ENCODE measurements at places on chromosomes 1 and 21.

GRCh38 chr1:51218570-51218969 is 17.5 kb upstream of the RNF11 start:
- no peak for DNase-seq

GRCh38 chr1:155960081-155960745 is 18.1 kb downstream of the ARHGEF2 start:
- no peak for DNase-seq

DNA sequence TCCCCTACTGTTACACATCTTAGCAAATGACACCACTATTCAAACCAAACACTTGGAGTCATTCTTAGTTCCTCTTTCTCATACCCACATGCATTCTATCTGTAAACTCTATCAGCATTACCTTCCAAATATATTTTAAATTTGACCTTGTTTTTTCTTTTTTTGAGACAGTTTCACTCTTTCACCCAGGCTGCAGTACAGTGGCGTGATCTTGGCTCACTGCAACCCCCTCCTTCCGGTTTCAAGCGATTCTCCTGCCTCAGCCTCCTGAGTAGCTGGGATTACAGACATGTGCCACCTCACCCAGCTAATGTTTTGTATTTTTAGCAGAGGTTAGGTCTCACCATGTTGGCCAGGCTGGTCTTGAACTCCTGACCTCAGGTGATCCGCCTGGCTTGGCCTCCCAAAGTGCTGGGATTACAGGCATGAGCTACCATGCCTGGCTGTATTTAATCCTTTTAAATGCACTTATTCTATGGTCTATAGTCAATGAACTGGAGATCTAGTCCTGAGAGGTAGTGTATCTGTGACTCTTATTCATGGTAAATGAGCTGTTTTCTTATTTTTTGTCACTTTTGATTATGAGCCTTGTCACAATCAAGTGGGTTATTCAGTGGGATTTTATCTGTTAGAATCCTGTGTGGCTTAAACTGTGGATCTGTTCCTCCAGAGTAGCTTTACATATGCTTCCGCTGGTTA is 73.1 kb downstream of the GATAD2B start:
- peak; percentile 23 for DNase-seq

DNA sequence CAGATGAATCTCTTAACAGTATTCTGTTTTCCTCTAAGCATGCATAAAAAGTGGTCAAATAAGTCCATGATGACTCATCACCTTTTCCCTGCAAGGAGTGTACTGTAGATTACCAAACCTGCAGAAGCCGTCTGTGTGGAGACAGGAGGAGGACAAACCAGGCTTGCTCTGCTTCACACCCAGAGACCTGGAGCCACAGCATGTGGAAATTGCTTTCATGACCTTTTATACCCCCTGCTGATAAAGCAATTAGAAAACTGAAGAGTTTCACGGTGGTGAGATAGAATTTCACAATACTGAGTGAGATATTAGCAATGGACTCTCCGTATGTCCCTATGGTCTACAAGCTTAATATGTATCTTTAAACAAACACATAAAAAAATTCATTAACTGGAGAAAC is 9.4 kb downstream of the CORT start:
- DNase-seq, result no peak

- no peak for DNase-seq
Measured at GRCh38 chr1:211928290-211928801, 97.8 kb upstream of the LPGAT1 start.

DNA sequence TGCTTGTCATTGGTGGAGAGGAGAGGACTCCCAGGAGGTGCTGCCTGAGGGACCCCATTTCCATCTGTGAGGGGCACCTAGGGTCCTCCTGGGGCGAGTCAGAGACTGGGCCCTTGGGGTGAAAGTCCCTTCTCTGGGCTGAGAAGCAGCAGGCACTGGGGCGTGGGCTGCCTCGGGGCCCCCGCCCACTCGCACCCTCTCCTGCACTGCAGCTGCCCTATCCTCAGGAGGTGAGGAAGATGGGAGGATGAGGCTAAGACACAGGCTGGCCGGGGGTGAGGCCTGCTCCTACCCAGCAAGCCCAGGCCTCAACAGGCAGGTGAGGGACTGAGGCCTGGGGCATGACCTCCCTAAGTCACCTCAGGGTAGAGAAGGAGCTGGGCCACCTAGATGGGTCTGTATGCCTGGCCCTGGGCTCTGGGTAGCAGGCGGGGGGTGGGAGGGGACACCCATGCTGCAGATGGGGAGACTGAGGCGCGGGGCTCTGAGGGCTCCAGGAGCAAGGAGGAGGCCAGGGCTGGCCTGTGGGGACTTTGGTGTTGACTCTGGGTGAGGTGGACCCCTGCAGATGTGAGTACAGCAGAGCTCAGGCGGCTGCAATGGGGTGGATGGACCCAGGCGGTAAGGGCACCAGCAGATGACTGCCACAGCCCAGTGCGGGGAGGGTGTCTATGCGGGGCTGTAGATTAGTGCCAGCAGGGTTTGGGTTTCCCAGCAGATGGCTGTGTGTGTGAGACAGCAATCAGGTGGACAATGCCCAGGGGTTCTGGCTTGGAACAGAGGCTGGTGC is 10.4 kb upstream of the ZNF669 start:
- no peak for DNase-seq

- DNase-seq, result peak; percentile 77
Measured at GRCh38 chr1:65001231-65001792, 35.0 kb upstream of the JAK1 start.

DNA sequence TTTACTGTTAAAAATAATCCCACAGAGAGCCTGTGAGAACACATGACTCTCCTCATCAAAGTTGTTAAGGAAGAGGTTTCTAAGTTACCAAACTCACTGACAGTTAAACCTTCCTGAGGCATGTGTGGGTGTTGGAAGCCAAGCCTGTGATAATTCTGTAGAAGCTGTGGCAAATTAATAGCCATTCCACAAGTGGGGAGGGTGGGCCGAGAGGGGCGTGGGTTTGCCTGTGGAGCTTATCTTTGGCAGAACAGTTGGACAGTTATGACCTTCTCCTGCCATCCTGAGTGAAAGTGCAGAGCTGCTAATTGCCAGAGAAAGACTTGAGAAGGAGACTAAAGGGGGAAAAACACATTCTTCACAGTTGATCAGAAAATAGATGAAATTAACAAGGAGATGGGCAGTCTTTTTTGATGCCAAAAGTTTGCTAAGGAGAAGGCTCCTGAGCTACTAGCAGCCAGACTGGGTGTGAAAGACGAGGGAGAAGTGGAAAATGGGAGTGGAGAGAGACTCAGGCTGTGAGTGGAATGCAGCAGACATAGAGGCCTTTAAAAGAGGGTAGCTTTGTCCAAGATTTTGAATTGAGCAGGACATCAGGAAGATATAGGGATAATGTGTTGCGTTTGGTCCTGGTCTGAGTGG is 1.6 kb upstream of the PLA2G2C start:
- DNase-seq, result no peak

- no peak for DNase-seq
Measured at GRCh38 chr1:81449786-81450185, 350.9 kb upstream of the ADGRL2 start.

DNA sequence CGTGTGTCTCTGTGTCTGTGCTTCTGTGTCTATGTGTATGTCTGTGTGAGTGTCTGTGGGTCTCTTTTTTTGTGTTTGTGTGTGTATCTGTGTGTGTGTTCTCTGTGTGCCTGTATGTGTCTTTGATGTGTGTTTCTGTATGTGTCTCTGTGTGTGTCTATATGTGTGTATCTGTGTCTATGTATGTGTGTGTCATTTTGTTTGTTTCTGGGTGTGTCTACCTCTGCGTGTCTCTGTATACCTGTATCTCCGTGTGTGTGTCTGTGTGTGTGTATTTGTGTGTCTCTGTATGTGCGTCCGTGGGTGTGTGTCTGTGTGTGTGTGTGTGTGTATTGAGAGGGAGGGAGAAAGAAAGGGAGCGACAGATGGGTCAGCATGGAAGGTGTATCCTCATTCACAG is 106.3 kb upstream of the TRABD2B start:
- no peak for DNase-seq

- DNase-seq, result no peak
Measured at GRCh38 chr1:222680080-222680479, 32.2 kb downstream of the AIDA start.

GRCh38 chr1:60108196-60108595 is 34.6 kb upstream of the C1orf87 start:
- no peak for DNase-seq

- no peak for DNase-seq
Measured at GRCh38 chr1:239558991-239559390, 172.6 kb downstream of the CHRM3 start.

DNA sequence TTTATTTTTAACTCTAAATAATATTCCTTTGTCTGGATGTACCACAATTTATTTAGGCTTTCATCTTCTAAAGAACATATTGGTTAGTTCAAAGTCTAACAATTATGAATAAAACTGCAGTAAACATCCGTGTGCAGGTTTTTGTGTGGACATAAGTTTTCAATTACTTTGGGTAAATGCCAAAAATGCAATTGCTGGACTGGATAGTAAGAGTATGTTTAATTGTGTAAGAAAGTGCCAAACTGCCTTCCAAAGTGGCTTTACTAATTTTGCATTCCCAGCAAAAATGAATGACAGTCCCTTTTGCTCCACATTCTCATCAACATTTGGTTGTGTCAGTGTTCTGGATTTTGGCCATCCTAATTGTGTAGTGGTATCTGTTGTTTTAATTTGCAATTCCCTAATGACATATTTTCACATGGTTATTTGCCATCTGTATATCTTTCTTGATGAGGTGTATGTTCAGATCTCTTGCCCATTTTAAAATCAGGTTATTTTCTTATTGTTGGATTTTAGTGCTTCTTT is 113.8 kb downstream of the DPYD start:
- DNase-seq, result no peak

GRCh38 chr1:14403961-14404645 is 194.4 kb upstream of the KAZN start:
- DNase-seq, result no peak

DNA sequence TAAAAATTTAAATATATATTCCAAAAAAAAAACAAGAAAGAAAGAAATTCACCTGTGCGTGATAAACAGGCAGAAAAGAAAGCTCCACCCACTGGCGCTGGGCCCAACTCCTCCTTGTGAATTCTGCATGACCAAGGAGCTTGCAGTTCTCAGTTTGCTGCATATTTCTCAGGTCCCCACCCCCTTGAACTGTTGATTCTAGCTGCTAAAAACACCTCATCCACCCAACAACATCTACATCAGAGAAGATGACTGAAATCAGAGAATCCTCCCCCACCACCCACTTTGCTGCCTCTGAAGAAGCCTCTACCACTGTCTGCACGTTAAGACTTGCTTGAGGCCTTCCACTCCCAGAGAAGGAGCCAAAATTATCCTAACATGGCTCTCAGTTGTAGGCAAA is 104.8 kb downstream of the RGS2 start:
- no peak for DNase-seq

GRCh38 chr1:38512024-38512767 is 347.4 kb downstream of the RRAGC start:
- no peak for DNase-seq

GRCh38 chr1:6417961-6418667 is 1.6 kb downstream of the HES2 start:
- DNase-seq, result no peak

GRCh38 chr21:39003982-39004633 is 179.1 kb downstream of the PSMG1 start:
- DNase-seq, result no peak

DNA sequence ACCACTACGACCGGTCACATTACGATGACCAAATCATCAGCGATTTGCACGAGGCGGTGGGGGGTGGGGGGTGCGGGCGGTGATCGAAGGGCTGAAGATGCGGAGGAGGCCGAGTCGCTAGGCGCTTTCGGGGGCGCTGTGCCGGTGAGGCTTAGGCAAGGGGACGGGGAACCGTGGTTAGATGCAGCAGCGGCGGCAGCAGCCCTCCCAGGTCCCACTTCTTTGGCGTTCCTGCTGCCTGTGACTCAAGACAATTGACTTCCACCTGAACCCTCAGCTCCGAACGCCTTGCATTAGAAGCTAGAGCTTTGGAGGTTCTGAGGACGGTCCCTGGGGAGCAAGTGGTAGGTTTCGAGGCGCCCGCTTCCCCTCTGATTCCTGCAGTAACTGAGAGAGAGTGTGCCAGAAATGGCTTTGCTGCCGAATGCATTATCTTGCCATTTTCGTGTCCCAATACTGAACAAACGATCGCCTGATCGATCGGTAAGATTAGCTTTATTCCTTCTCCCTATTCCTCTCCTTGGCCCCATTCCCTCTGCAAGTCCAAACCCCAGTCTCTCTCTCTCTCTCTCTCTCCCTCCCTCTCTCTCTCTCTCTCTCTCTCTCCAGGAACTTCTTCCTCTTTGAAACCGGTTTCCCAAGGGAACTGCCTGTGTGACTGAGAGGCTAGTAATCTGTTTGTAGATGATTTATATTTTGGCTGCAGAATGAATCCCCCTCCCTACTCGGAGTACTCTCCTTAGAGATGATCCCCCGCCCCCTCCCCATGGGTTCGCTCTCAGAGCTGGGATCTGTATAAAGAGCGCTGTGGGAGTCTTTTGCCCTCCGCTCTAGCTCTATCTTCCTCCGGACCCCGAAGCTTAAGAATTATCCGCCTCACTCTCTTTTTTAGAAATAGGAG is 735 bp upstream of the BRINP3 start:
- no peak for DNase-seq

- DNase-seq, result peak; percentile 29
Measured at GRCh38 chr1:158286487-158286886, 3.2 kb upstream of the CD1C start.

- DNase-seq, result no peak
Measured at GRCh38 chr21:26684889-26685288, 111.8 kb upstream of the CYYR1 start.

GRCh38 chr1:197222780-197223179 is 45.3 kb upstream of the CRB1 start:
- no peak for DNase-seq

DNA sequence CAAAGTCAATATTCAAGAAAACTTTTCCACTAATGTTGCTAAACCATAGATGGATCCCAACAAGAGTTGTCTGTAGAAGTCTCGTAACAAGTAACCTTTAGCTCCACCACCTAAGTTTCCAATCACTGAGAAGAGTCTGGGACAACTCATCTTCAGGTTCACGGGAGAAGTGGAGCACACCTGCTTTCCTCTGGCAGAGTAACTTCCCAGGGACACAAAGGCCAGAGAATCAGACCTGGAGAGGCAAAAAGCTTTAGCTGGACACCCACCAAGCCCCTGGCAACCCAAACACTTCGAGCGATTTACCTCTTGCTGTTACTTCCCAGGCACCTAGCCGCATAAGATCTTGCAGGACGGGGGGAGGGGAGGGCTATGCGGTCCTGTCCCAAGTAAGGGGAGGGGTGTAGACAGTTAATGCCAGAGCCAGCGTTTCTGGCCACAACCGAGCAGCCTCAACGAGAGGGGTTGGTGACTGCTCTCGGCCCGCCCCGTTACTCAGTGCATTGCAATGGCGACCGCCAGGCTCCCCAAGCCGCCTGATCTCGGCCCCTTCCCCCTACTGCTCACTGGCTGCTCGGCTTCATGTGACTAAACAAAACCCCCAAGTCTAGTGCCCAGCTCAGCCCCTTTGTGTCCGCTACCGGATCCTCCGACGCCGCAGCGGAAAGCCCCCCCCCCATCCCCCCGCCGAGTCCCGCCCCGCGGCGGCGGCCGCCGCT is 709 bp downstream of the ZNF644 start:
- DNase-seq, result peak; percentile 57

DNA sequence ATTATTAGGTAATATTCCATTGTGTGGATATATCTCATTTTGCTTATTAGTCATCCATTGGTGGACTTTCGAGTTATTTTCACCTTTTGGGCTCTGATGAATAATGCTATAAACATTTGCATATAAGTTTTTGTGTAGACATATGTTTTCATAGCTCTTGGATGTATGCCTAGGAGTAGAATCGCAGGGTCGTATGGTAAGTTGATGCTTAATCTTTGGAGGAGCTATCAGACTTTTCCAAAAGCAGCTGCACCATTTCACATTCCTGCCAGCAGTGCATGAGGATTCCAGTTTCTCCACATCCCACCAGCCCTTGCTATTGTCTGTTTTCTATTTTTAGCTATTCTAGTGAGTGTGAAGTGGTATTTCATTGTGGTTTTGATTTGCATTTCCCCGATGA is 120.3 kb upstream of the TMEM51 start:
- no peak for DNase-seq
